ENCODE measurements at places on chromosomes 5 and 9.

DNA sequence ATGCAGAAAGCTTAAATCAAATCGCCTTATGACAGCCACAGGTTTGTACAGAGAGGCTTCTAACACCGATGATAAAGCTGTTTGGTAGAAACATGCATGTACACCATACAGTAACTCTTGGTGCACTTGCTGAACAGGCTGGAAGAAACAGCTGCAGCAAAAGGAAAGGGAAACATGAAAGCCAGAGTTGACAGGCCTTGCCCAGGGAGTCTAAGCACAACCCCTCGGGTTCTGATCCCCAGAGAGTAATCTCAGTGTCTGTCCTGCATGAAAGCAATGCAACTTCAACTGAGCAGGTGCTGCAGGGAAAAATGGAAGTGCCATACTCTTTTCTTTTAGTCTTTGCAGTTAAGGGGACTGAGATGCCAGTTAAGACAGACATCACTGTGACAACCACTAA lies 419.9 kb downstream of the BNC2 start:
- DNase-seq: no peak

DNA sequence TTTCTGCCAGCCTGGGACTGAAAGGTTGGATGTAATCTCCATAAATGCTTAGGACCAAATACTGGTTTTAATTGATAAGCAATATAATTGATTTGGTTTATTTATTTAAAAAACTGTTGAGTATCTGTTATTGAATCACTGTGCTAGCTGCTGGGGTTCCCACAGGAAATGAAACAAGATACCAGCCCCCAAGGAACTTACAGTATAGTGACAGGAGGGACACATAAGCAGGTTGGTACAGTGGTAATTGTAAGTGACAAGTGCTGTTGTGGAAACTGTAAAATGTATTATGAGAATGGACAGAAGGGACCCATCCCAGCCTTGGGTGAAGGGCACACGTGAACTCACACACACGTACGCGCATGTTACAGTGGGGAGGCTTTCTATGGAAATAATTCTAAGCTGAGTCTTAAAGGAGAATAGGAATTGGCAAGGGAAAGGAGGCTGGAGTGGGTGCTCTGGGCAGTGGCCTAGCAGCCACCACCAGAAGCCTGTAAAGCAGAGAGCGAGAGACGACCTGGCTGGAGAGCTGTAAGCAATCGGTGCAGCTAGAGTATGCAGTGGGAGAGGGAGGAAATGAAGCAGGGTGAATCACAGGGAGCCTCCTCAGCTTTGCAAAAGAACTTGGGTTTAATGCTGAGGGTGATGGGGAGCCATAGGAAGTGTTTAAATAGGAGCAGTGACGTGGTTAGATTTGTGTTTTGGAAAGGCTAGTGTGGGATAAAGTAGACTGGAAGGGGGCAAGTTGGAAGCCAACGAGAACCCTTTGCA lies 39.3 kb downstream of the GLRA1 start:
- DNase-seq: no peak

- DNase-seq: no peak
Measured at GRCh38 chr5:142724821-142725220, 38.9 kb upstream of the FGF1 start.

DNA sequence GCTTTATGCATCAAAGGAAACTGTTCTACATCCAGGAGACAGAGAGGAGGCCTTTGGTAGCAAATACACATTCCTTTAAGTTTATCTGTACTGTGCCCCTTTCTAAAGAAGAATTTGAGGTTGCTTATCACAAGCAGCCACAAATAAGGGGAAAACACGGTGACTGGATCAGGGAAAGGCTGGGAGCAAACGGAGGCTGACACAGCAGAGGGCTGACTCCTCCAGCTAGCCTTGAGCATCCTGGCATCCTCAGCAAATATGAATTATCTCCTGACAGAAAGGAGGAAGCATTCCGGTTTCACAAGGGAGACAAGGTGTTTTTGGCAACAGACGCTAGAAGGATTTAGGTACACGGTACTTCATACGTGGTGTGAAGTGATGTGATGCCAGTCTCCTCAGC lies 133.5 kb downstream of the DCP2 start:
- DNase-seq: no peak

- no peak for DNase-seq
Measured at GRCh38 chr5:156584871-156585270, 257.9 kb downstream of the SGCD start.

DNA sequence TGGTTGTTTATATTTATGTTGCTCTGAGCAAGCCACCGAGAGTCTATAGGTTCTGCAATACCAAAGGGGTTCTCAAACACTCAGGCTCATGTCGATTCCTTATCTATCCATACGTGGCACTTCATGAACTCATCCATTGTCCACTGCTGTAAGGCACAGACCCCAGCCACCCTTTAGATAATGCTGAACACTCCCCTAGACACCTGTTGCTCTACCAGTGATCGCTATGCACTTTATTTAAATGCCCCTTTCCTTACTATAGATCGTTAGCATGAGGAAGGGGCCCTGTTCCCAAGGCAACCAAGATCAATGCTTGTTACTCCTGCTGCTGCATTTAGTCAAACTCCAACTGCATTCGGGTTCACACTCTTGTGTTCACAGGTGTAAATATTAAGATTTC lies 171.9 kb downstream of the PAM start:
- DNase-seq: no peak

- no peak for DNase-seq
Measured at GRCh38 chr5:157761690-157762621, 18.4 kb downstream of the LSM11 start.

GRCh38 chr5:32339198-32339597 lies 26.5 kb upstream of the MTMR12 start:
- DNase-seq: no peak

GRCh38 chr9:88322906-88323566 lies 65.2 kb upstream of the SPIN1 start:
- DNase-seq: no peak

DNA sequence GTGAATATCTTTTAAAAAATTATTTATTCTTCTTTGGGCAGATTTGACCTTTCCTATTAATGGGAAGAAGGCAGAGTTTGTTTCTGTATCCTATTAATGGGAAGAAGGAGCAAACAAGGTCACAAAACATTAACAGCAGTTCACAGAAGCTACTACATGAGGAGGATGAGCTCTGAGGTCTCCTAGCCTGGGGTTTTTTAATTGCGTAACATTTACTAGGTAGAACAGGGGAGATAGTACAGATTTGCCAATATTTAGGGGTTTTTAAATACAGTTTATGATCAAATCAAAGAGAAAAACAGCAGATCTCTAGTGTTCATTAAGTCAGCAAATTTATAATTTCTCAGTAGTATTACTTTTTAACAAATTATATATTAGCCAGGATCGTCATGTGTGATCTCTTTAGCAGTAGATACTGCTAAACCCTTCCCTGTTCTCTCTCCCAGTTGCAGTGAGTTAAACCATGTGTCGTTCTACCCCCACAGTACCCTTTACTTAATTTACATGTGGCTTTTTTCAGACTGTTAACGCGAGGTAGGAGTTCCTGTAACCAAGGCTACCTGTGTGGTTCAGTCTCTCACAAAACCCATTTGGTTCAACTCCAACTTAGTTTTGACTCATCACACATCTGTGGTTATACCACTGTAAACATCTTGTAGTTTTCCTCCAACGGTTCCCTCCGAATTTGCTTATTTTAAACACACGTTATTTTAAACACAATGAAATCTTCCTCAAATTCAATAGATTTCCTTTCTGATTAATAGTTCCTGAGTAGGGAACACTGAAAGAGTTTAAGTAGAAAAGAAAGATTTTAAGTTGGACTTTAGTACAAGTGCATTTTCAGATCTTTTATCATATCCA lies 13.3 kb downstream of the SLC25A46 start:
- no peak for DNase-seq

DNA sequence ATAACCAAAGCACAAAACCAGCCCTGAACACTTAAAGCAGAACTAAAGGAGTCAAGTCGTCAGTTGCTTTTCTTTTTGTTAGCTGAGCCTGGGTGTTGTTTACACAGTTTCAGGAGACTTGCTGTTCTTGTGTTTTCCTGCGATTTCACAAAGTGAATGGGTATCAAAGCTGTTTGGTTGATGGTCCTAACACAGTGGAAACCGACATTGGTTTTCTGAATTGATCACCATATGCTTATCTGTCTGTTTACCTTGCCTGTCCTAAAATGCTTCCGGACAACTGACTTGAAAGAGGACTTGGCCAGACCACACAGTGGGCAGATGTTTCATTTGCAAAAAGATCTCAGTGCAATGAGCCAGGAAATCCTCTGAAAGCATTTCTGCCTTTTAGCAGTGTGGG lies 676.4 kb downstream of the PRELID2 start:
- no peak for DNase-seq

GRCh38 chr9:114266969-114267368 lies 55.9 kb upstream of the ORM1 start:
- DNase-seq: no peak

- DNase-seq: no peak
Measured at GRCh38 chr9:31119890-31120454, 1264.5 kb upstream of the ACO1 start.

DNA sequence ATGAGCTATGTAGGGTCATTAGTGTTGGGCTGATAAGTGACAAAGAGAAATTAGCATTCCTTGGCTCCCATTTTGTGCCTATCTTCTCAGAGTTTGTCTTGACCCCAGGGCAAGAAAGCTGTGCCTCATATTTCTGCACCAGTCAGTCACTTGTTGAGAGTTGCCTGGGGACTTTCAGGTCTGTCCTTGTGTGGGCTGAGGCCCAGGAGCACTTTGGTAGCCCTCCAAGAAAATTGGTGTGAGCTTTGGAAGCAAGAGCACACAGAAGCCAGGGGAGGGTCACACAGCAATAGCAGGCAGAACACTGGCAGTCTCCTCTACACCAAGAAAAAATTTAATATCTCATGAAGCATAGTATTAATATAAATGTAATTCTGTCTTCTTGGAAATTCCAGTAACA lies 239.9 kb downstream of the NPR3 start:
- no peak for DNase-seq

- DNase-seq: no peak
Measured at GRCh38 chr5:142324136-142324870, 518 bp downstream of the SPRY4 start.

- DNase-seq: no peak
Measured at GRCh38 chr9:124179196-124180071, 78.3 kb upstream of the NEK6 start.

GRCh38 chr9:92686954-92687353 lies 17.0 kb upstream of the IPPK start:
- no peak for DNase-seq

- DNase-seq: no peak
Measured at GRCh38 chr5:115126303-115126702, 43.4 kb downstream of the TRIM36 start.

DNA sequence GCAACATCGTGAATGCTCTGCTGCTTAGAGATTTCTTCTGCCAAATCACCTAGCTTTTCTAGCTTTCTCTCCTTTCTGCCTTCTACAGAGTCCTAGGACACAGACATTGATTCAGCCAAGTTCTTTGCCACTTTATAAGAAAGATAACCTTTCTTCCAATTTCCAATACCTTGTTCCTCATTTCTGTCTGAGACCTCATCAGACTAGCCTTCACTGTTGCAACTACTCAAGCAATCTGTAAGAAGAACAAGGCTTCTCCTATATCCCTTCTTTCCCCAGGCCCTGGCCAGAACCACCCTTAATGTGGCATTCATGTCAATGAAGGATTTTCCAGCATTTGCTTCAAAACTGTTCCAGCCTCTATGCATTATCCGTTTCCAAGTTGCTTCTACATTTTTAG lies 24.3 kb downstream of the FBXO10 start:
- no peak for DNase-seq

GRCh38 chr9:130320723-130321481 lies 55.3 kb downstream of the HMCN2 start:
- no peak for DNase-seq

GRCh38 chr5:132369474-132370180 lies at the start of gene SLC22A5:
Gene SLC22A5, plus strand, starts transcription at chr5:132369710. Its CDS starts 263 bp downstream, at chr5:132369973.
- no peak for DNase-seq

GRCh38 chr5:141902015-141902814 lies 21.5 kb upstream of the DELE1 start:
- DNase-seq: no peak

- no peak for DNase-seq
Measured at GRCh38 chr9:114190563-114190905, 35.2 kb downstream of the COL27A1 start.

DNA sequence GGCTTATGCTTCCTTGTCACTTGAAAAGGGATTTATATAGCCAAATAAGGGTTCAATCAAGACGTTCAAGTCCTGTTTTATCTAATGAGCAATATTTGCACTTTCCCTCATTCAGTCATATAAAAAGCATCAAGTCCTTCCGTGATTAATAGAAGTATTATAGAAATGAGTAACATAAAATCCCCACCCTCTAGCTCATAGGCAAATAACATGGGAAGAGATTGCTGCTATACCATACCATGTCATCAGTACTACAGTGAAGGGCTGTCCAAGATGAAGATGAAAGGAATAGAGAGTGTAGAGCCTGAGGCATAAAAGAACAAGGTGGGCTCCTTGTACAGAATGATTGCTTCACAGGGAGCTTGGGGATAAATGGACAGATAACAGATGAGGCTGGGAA lies 20.4 kb upstream of the PAPPA start:
- no peak for DNase-seq

DNA sequence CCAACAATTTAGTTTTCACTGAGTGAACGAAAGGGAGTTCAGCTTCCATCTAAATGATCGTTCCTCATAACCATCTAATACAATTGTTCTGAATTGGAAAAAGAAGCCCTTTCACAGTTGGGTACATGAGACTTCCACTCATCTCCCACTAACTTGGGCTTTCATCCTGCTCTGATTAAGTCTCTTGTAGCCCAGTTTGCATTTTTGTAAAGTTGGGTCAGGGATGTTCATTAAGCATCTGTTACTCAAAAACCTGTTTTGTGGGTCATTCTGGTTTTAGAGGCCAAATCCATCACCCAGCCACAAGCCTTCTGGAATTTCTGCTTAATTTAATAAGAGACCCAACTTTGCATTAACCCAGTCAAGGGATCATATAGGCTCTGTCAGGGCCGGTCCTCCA lies 385.3 kb downstream of the BNC2 start:
- DNase-seq: no peak

- no peak for DNase-seq
Measured at GRCh38 chr9:108654566-108654965, 201.2 kb downstream of the ACTL7B start.

DNA sequence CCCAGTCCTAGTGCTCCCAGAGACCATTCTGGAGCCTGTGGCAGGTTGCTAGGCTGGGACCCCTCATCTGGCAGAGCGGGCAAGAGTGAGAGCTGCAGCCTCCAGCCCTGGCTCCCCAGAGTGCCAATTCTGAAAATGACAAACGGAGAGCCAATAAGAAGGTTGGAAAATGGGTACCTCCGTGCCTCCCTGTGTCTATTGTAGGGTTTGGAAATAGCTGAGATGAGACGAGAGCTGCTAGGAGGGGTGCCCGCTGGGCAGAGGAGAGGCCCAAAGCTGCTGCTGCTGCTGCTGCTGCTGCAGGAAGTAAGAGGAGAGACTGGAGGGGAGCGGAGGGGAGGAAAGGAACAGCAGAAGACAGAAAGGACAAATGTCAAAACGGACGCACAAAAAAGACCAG lies 36.0 kb upstream of the FUBP3 start:
- DNase-seq: no peak

Measured in esophagus squamous epithelium (tissue), 5 donors.